Hematopoietic multipotent progenitor cell treated with erythropoietin and hydrocortisone succinate and interleukin-3 and kit ligand, for 8 days (in vitro differentiated cells): ENCODE measurements at places on chromosomes 1 and 21.
A peak's percentile ranks its signal among the peaks of the same experiment; 100 is the strongest.

GRCh38 chr1:30171537-30172298 lies 551.7 kb downstream of the MATN1 start:
- DNase-seq, result no peak

DNA sequence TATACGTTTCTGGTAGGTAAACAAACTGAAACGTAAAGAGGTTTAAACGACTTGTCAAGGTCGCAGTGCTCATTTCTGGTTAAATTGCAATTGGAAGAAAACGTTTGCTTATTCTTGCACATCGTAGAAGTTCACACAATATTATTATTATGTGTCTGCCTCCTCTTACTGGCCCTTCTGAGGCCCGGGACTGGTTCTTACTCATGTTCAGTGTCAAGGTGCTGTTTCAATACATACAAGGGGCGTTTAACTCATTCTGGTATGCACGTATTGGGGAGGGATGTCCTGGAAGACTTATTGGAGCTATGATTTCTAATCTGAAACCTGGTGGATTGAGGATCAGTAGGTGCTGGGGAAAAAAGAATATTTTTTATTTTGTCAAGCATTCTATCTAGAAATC lies 932 bp downstream of the RPF1 start:
- DNase-seq, result peak; percentile 23

DNA sequence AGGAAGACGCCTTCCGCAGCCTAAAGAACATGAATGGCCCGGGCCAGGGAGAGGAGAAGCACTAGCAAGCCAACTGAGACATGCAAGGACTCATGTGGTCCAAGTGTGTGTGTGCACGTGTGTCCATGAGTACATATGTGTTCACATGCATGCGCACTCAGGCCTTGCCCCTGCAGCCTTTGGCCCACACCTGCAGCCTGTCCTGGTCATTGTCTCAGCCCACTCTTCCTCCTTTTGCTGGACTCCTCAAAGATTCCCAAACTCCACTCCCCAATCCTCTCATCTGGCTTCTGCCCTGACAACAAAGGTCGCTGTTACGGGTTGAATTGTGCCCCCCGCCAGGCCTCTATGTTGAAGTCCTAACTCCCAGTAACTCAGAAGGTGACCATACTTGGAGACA lies 21.9 kb downstream of the CDCA8 start:
- no peak for DNase-seq

GRCh38 chr21:14740692-14741091 lies 194.6 kb upstream of the SAMSN1 start:
- no peak for DNase-seq

GRCh38 chr1:64527165-64527564 lies 57.2 kb downstream of the CACHD1 start:
- no peak for DNase-seq

DNA sequence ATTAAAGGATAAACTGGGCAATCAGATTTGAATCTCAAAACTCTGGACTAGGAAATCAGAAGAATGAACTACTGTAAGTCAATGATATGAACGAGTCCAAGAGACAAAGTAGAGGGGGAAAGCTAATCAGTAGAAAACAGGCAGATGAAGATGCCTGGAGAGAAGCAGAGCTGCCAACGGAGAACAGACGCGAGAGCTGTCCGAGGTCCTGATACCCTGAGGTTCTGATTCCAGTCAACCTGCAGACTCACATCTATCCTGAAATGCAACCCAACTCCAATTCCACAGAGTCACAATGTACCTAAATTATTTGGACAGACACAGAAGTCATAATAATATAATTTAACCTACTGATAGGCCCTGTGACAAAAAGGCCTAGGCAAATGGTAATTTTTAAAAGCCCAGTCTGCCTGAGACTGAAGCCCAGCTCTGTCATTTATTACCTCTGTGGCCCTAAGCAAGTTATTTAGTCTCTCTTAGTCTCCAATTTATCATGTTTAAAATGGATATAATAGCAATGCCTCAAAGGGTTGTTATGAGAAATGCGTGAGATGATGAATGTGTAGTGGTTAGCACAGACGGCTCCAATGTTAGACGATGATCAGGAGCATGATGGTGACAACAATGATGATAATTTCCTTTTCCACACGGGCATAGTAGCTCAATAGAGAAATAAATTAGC lies 33.4 kb downstream of the RGS7 start:
- peak; percentile 5 for DNase-seq

GRCh38 chr1:244451539-244451950 lies at the start of gene ADSS2:
Gene ADSS2 (minus strand): TSS chr1:244451909. CDS start chr1:244451817, 92 bp downstream.
- DNase-seq, result no peak

DNA sequence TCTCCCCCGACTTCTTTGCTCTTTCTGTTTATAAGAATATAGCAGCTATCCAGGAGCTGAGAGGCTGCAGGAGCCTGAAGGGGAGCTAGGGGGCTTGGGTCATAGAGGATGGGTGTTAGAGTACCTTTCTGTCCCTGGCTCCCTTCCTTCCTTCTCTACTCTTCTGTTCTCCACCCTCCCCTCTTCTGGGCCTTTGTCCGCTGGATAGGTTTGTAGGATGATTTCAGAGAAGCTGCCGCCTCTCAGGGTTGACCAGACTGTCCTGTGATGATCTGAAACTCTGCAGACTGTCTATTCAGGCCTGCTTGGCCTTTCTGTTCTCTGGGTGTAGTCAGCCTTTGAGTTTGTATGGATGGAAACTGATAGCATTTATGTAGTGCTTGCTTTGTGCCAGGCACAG lies 26.3 kb downstream of the PPFIA4 start:
- no peak for DNase-seq

GRCh38 chr1:93542398-93542797 lies 94.5 kb downstream of the FNBP1L start:
- DNase-seq, result no peak

- no peak for DNase-seq
These were observed 107.0 kb downstream of the ZC3H11B start for GRCh38 chr1:219505886-219506285.

GRCh38 chr1:41907446-41907845 lies 11.3 kb downstream of the HIVEP3 start:
- no peak for DNase-seq

GRCh38 chr1:53888681-53889080 lies 916 bp downstream of the YIPF1 start:
- DNase-seq, result no peak

GRCh38 chr1:230303822-230304221 lies 122.3 kb downstream of the PGBD5 start:
- no peak for DNase-seq

DNA sequence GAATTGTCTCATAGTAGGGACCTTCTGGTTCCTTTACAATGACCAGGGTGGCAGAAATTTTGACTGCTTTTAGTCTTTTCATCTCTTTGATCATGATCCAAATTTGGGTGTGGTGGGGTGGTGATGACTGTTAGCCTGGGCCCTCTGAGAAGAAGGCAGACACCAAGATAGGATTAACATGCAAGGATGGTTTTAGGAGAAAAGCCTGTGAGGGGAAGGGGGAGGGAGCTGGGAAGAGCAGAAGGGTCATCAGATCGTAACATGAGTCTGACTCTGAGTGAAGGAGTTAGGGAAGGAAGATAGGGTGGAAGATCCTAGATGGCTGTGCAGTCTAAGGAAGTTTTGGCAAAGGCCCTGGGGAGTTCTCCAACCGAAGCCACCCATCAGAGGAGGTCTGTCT lies 28.5 kb upstream of the CAMSAP2 start:
- DNase-seq, result peak; percentile 4
